ENCODE measurements at places on chromosomes 13 and 19.
A peak's percentile ranks its signal among the peaks of the same experiment; 100 is the strongest.

GRCh38 chr19:10286803-10287737 lies at the start of gene ICAM4:
TSS of gene ICAM4 (plus strand) at chr19:10286955. CDS start at chr19:10287013, 58 bp downstream.
- H3K4me3 ChIP-seq, result peak within 1 kb of the TSS; percentile 68
- peak; percentile 71 for DNase-seq

- no peak for DNase-seq
- H3K4me3 ChIP-seq, result no peak overlapping the region
- H3K27me3 ChIP-seq, result no peaks in the 10 kb centered on the region
- peaks cover 64% of the 10 kb centered on the region for H3K4me1 ChIP-seq
These were observed 16.2 kb downstream of the COL4A2 start for GRCh38 chr13:110323172-110323891.

GRCh38 chr13:110168999-110169933 lies 137.7 kb downstream of the COL4A1 start:
- peaks cover 22% of the 10 kb centered on the region for H3K36me3 ChIP-seq
- no peaks in the 10 kb centered on the region for H3K27me3 ChIP-seq
- H3K4me3 ChIP-seq, result no peak overlapping the region
- peaks cover 4% of the 10 kb centered on the region for H3K4me1 ChIP-seq
- no peak for DNase-seq
- H3K27ac ChIP-seq, result no peak overlapping the region

DNA sequence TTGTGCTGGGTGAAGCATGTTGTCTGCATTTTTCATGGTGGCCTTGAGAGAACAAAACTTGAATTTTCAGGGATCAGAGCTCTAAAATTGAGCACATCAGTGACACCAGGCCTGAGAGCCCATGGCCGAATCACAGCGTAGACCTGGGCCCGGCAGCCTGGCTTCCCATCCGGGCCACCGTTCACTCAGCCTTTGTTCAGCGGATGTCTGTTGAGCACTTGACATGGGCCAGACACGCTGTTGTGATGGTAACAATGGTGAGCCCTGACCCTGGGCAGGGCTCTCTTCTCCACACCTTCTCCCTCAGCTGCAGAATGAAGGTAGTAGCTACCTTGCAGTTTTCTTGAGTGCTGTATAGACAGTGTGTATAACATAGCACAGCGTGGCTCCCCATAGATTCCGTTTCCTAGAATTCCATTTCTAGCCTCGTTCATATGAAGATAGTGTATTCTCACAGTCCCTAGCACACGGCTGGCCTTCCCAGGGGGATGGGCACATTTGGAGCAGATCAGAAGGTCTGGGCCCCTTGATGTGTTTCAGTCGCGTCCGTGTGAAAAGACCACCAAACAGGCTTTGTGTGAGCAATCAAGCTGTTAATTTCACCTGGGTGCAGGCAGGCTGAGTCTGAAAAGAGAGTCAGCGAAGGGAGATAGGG lies 75.3 kb downstream of the RAB20 start:
- peaks cover 34% of the 10 kb centered on the region for H3K4me1 ChIP-seq
- no peaks in the 10 kb centered on the region for H3K27me3 ChIP-seq
- H3K27ac ChIP-seq, result peak overlapping the region; percentile 99
- H3K4me3 ChIP-seq, result peak overlapping the region; percentile 34

DNA sequence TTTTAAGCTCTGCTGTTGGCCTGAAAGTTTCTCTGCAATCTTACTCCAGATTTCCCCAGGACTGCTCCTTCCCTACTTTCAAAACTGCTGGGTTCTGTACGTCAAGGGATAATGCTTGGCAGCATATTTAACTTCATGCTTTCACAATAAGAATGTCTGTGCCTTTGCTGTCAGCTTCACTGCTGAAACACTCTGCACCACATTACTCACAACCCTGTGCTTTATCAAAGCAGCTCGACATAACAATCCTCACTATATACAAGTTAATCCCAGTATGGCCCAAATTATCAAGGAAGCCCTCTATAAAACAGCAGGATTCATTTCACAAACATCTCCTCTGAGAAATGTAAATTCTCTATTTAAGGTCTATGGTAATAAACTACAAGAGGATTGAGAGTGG lies 17.5 kb downstream of the LATS2 start:
- no peak overlapping the region for H3K4me3 ChIP-seq
- peaks cover 36% of the 10 kb centered on the region for H3K4me1 ChIP-seq
- peak overlapping the region; percentile 54 for H3K27ac ChIP-seq
- no peak for DNase-seq
- peaks cover 35% of the 10 kb centered on the region for H3K36me3 ChIP-seq

Measured in WTC11 (cell line).